Fibroblast of the aortic adventitia (primary cell): ENCODE measurements at places on chromosomes 6 and 20. TPM values are rescaled to one million over a fixed set of nuclear protein-coding genes. Genes with fewer than 3 reads are reported as not detected.
A peak's percentile ranks its signal among the peaks of the same experiment; 100 is the strongest.

DNA sequence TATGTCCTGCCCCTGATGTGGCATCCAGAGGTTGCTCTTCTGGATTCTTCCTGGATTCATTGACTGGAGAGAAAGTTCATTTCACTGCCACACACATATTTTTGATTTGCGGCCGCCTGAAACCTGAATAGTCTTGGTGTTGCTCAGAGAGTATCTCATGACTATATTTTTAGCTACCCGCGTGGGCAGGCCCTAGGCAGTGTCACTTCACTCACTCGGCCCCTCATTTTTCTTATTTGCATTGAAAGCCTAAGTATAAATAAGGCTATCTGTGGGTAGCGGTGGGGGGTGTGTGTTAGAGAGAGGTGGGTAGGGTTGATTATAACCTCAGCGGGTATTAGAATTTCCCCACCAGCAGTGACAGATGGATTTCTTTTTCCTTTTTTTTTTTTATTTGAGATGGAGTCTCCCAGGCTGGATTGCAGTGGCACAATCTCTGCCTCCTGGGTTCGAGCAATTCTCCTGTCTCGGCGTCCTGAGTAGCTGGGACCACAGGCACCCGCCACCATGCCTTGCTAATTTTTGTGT is 113.5 kb downstream of the JARID2 start:
- no peak for DNase-seq

Gene SLC32A1
- not detected in 2 replicates for total RNA-seq

Gene TPX2
- total RNA-seq: 6.2 and 91.1 TPM in 2 replicates

DNA sequence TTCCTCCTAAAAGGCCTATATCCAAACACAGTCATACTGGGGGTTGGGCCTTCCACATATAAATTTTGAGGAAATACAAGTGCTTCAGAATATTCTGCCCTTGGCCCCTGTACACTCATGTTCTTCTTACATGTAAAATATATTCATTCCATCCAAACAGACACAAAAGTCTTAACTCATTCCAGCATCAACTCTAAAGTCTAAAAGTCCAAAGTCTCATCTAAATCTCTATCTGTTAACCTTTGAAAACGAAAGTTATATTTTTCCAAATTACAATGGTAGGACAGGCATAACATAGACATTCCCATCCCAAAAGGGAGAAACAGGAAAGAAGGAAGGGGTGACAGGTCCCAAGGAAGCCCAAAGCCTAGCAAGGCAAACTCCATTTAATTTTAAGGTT is 215.4 kb upstream of the THBS2 start:
- no peak for DNase-seq

DNA sequence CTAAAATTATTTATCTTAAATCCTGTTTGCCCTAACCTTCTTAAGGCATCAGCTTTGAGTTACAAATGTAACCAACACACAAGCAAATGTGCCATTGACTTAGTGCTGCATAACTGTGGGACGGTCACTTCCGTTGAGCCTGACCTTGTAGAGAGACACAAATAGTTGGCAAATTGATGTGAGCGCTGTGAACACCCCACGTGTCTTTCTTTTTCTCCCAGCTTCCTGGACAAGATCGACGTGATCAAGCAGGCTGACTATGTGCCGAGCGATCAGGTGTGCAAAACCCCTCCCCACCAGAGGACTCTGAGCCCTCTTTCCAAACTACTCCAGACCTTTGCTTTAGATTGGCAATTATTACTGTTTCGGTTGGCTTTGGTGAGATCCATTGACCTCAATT is 56.4 kb downstream of the GNAS start:
- DNase-seq: no peak

DNA sequence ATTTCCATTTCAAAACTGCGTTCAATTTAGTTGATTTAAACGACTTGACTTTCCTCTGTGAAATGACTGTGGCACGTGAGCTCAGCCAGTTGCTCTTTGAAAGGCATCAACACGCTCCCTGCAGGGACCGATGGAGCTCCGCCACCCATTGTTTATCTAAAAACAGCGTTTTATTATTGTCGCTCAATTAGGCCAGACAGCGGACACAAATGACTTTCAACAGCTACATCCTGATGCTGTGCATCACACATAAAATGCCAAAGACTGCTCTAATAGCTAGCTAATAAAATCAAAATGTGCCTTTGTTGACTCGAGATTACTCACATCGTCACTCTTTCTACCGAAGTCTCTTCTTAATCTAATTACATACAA is 332.5 kb downstream of the CD83 start:
- DNase-seq: no peak

GRCh38 chr6:47634210-47635047 is 64.0 kb upstream of the ADGRF4 start:
- no peak for DNase-seq

DNA sequence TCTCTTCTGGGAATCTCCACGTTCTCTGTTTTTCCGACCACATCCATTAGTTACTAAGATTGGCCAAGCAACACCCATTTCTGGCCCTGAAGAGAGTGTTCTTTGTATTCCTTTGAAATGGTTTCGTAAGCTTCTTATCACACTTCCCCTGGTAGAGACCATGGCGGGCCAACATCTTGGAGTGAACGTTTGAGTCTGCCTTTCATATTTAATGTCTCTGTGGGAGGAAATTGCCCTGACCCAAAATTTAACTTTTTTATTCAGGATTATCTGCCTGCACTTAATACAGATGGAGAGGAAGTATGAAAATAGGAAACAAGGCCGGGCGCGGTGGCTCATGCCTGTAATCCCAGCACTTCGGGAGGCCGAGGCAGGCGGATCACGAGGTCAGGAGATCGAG is 177.0 kb upstream of the SNX9 start:
- no peak for DNase-seq

GRCh38 chr6:10759312-10759839 is 11.8 kb downstream of the TMEM14B start:
- DNase-seq: peak; percentile 93

Gene MYCT1
- total RNA-seq: 0.65 and 2.6 TPM in 2 replicates

Gene PYGB
- 87.8 and 203 TPM in 2 replicates for total RNA-seq

GRCh38 chr6:5367510-5367909 is 106.2 kb downstream of the FARS2 start:
- no peak for DNase-seq

Gene MYMX
- total RNA-seq: not detected in 2 replicates

GRCh38 chr6:4732691-4733315 is 43.4 kb upstream of the CDYL start:
- DNase-seq: peak; percentile 81

Gene NOTCH4
- 1.1 and 2.2 TPM in 2 replicates for total RNA-seq

DNA sequence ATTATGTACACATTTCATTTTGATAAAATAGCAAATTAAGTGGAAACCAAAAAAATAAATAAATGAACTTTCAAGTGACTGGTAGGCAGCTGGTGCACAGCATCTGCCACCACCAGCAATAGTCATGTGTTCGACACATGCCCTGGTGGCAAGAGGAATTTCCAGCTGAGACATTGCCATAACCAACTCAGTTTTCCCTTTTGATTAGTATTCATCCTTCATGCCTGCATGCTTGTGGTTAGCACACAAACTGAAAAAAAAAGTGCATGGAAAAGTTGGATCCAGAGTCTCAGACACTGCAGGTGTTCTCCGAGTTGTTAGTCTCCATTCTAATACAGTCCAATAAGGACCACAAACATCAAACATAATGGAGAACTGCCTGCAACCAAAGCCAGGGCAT is 156.0 kb upstream of the SOX4 start:
- no peak for DNase-seq

GRCh38 chr6:150770637-150771036 is 94.9 kb upstream of the MTHFD1L start:
- DNase-seq: peak; percentile 41
